ENCODE measurements at places on chromosomes 4 and X.

GRCh38 chrX:140524556-140524955, 19.7 kb upstream of the SOX3 start:
- no peak for DNase-seq

DNA sequence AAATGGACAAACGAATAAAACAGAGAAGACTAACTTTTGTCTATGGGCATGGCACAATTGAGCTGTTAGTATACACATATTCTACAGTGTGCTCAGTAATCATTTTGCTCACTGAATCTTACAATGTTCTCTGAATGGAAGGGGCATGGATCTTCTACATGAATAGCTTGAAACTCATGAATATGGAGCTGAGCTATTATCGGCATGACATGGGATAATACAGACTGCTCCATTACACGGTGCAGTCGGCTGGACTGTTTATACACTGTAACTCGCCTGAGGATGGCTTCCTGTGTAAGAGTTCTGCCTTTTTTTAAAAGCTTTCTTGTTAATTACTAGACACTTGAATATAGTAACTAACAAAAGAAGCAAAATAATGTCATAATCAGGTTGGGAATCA, 368.5 kb upstream of the MAD2L1 start:
- no peak for DNase-seq

GRCh38 chr4:6616087-6616995, 24.1 kb upstream of the MRFAP1 start:
- DNase-seq = no peak

DNA sequence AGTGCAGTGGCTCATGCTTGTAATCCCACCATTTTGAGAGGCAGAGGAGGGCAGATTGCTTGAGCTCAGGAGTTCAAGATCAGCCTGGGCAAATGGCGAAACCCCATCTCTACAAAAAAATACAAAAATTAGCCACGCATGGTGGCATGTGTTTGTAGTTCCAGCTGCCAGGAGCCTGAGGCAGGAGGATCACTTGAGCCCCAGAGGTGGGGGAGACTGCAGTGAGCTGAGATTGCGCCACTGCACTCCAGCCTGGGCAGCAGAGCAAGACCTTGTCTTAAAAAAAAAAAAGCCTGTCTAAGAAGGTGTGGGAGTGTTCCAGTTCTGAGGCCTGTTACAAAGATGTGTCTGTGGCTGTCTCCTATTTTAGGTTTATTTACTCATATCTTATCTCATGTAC, 38.0 kb downstream of the PI4K2B start:
- DNase-seq = no peak

GRCh38 chrX:132940727-132941327, 17.6 kb downstream of the HS6ST2 start:
- DNase-seq = no peak

DNA sequence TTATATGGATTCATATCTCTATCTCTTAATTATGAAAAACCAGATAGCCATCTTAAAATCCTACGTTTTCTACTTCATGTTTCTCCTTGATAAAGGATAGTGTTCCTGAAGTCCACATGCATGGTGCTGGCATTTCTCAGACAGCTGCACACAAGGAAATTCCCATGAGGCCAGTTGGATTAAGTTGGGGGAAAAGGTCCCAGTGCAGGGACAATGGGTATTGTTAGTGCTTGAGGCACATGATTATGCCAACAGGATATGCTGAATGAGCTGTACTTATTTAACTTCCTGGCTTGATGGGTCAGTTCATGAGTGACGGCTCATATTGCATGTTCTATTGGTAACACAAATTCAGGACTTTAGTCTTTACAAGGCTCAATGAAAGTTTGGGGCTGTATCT, 913.9 kb upstream of the NDST4 start:
- no peak for DNase-seq

DNA sequence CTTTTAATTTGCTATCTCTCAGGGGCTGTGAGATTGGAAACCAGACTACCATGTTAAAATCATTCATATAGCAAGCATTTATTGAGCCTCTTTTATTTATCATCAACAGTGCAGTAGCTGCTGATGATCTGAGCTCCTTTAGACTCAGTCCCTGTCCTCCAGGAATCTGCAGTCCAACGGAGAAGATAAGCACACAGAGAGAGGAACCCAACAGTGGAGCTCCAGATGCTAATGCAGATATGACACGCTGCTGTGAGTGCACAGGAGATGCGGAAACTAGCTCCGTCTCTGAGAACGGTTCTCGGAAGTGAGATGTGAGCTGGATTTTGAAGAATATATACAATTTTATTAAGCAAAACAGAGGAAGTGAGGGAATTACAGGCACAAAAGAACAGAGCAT, 35.4 kb downstream of the DCHS2 start:
- DNase-seq = no peak

- DNase-seq = no peak
These were observed 68.3 kb upstream of the SLC7A11 start for GRCh38 chr4:138310498-138310897.

- DNase-seq = no peak
These were observed 270.7 kb downstream of the GRXCR1 start for GRCh38 chr4:43163101-43163792.

DNA sequence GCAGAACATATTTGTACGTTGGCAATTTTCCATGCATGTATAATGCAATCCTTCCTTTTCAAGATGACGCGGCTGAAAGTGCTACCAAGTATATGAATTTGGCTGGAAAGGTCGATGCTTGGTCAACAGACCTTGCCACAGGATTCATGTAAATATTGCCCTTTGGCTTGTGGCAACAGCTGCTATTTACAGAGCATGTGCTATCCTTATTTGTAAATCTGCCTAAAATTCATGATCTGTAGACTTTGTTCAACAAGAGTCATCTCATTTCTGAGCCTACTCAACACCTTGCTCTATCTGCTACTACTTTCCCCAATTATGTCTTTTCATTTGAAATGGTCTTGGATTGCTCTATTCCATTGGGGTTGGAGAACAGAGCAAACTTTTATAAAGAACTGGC, 1.9 kb upstream of the SMARCA1 start:
- no peak for DNase-seq

- no peak for DNase-seq
These were observed 100.3 kb upstream of the DDIT4L start for GRCh38 chr4:100290585-100290984.

DNA sequence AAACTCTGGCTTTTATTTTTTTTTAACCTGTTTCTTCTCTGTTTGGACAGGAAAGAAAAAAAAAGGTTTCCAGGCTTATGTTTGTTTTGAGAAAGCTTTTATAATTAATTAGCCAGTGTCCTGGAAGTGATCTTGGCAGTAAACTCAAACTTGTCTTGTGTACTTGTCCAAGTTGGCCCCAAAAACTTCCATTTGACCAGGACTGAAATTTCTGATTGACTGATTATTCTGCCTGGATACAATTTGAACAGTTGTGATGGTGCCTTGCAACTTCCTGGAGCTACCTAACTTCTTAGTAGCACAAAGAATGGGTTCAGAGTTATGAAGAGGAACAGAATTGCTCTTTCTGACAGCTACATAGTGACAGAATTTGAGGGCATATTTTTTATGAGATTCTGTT, 62.0 kb downstream of the SLC4A4 start:
- no peak for DNase-seq

DNA sequence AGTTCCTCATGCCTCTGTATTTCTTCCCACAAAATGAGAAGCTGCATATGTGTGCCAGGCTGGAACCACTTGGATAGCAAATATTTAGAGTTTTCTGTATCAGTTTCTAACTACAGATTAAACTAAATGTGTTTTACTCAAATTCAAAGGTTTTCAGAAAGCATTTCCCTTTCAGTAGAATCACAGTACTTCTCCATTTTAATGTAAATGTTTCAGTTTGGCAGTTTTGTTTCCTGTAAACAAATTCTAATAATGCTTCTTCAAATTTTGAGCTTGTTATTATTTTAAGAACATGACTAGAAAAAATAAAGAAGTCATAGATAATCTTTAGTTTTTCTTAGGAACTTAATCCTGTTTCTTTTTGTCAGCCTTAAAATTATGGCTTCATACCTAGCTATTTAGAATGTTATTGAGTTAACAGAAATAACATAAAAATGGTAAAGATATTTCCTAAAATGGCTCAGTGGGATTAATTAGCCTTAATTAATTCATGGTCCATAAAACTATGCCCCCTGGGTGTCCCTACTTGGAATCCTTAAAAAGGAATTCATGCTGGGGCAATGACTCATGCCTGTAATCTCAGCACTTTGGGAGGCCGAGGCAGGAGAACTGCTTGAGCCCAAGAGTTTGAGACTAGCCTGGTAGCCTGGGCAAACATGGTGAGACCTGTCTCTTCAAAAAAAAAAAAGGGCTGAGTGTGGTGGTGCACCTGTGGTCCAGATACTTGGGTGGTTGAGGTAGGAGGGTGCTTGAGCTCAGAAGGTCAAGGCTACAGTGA, 83.8 kb upstream of the GPR34 start:
- DNase-seq = no peak

- no peak for DNase-seq
These were observed 503.0 kb downstream of the GABRG1 start for GRCh38 chr4:45620808-45621207.

DNA sequence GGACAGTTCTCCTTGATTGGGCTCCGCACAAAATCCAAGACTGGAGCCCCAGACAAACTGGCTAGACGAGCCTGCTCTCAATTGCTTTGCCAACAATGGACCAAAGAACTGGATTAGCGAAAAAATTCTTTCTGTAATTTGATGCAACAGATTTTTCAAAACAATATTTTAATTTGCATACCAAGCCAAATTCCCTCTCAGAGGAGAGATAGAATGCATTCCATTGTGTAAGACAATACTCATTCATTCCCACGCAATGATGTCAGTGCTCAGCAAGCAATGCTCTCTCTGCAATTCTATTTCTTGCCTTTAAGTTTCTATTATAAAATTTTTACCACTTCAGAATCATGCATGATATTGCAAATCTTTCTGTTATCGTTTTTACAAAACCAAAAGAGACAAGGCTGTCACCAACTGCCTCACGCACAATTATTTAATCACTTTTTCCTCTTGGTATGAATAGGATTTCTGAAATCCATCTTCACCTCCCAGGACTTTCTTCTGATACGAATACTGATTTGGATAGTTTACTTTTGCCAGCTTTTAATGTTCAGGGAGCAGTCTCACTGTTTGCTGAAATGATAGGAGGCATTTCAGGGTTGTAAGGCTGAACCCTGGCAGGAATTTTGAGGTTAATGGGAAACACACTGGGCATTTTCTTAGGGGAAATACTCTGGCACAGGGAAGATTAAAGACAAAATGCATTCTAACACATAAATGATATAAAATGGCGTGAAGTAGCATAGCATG, 46.1 kb upstream of the HCCS start:
- DNase-seq = no peak

DNA sequence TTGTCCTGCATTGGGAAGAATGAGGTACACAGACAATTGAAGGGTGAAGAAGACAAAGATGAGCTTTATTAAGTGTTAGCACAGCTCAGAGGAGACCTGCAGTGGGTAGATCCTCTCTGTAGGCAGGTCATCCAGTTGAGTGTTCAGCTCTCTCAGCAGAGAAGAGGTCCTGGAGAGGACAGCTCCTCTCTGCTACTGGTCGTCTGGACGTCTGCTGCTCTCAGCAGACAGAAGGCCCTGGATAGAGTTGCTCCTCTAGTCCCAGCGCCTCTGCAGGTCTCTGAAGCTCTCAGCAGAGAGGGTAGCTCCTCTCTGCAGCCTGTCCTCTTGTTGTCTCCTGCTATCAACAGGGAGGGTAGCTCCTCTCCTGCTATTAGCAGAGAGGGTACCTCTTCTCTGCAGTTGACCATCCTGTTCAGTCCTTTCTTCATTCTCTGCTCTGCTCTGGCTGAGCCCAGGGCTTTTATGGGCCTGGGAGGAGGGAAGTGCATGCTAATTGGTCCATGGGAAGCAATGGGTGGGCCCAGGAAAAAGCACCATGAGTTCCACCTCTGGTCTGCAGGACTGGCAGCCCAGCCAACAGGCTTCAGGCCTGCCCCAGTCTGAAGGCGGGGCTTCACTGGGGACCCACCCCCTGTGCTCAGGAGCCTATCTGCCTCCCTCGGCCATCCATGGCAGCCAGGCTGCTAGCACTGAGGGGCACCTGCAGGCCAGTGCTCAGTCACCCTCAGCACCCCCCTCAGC, 54.1 kb upstream of the IBSP start:
- no peak for DNase-seq

GRCh38 chr4:21032089-21032645, 331.9 kb downstream of the PACRGL start:
- DNase-seq = no peak

DNA sequence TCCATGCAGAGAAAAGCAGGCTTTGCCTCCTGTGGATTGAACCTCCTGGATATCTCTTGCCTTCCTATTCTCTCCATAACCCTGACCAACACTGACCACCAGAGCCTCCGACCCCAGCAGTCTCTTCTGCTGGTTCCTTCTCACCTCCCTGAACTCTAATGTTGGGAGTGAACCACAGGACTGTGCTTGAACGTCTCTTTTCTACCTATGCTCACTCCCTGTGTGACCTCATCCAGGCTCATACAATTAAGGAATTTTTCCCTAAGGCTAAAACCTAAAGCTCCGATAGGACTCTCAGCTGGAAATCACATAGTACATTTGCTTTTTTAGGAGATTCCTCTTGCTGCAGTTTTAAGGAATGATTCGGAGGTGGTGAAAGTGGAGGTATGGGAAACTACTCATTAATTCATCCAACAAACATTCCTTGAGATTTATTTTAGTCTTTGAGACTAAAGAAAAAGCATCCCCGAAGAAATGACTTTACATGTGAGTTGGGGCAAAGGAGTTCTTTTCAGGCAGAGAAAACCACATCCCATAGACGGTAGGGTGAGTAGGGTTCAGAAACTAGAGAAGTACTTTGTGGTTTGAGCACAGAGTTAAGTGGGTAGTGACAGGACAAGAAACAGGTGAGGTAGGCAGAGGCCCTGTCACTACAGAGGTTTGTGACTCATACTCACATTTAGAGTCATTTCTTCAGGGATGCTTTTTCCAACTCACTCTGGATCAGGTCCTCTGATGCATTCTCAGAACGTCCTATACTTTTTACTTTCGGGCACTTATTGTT, 30.8 kb downstream of the NDNF start:
- DNase-seq = no peak

DNA sequence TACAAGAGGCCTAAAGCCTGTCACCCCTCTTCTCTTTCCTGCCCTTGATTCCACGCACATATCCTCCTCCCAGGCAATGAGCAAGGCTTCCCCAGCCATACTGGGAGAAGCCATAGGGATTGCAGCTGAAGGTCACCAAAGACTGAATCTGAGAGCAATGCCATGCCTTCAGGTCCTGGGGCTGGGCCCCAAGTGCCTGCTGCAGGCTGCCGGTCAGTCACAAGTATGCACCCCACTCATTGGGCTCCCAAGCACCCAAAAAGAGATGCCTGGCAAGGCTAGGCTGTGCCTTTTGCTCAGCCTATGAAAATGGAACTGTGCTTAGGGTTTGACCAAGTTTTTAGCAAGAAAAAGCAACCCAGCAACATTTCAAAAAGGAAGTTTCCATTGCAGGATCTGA, 210.6 kb upstream of the MAMLD1 start:
- no peak for DNase-seq

GRCh38 chr4:86330961-86331742, 28.7 kb downstream of the MAPK10 start:
- no peak for DNase-seq
